ENCODE measurements at places on chromosomes 7 and 10.

GRCh38 chr7:155372782-155373358 lies 75.2 kb downstream of the INSIG1 start:
- no peak for DNase-seq

DNA sequence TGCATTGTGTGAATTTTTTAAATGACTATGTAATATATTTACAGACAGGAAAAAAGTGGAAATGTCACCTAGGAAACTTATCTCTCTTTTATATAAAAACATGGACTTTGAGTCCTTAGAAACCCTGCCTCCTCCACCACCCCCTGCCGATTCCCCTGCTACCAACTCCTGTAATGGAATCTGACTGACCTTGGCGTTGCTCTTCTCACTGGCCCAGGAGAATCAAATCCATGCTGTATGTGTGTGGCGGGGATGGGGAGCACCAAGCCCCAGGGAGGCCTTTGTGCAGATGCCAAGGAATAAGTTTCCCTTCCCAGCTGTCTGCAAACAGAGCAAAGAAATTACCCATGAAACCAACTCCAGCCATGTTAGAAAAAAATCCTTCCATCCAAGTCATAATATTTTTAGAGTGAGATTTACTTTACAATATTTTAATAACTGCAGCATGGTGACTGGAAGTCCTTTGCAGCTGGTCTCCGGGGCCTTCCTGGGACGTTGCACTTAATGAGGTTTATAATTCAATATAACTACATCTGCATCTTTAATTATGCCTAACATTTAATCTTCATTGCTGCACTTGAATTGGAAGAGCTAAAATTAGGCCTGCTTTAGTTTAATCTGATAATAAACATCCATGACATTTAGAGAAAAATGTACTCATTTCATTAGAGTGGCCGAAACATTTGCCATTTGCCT lies 111.4 kb upstream of the CACUL1 start:
- no peak for DNase-seq

DNA sequence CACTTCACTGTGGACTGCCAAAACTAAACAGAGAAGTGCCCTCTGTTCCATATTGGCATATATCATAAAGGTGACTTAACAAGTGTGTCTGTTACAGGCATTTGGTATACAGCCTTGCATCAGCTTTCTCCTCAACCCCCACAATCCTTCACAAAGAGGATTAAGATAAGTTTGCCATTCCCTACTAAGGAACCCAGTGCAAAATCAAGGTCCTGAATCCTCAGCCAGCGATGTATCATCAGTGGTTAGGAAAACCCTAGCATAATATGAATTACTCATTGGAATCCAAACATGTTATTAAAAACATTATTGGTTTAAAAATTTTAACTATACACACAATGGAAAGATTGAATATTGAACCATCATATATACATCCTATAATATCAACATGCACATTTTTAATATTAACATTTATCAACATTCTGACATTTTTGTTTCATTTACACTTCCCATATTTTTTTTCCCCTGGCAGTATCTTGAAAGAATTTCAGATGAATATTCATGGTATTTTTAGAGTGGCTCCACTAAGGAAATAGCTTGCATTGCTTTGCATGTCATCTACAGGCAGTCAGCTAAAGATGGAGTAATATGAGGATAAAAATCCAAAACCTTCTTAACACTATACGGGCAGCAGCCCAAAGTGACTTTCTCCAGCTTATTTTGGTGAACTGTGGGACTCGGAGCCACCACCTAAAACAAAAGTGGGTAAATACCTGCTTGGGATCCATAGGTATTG lies 215.6 kb upstream of the CHRM2 start:
- DNase-seq: no peak

DNA sequence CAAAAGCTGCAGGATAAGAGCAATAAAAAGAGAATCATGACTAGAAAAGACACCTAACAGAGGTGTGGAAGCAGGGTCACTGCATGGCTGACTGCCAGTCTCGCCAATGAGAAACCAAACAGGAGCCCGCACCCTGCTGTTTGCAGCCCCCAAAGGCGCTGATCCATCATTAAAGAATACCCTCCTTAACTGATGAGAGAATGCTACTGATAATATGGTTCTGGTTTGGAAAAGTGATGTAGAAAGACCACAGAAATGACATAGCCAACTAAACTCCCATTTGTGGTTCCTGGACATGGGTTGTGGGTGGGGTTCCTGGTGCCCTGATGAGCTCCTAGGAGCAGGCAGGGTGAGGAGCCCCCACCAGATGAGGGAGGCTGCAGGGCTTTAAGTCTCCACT lies 207.4 kb downstream of the TNS3 start:
- no peak for DNase-seq

- DNase-seq: no peak
Measured at GRCh38 chr10:84659497-84660439, 331.4 kb downstream of the CCSER2 start.

GRCh38 chr10:83274088-83274487 lies 865.2 kb upstream of the GHITM start:
- no peak for DNase-seq

GRCh38 chr7:117997862-117998825 lies 124.9 kb upstream of the CTTNBP2 start:
- no peak for DNase-seq

DNA sequence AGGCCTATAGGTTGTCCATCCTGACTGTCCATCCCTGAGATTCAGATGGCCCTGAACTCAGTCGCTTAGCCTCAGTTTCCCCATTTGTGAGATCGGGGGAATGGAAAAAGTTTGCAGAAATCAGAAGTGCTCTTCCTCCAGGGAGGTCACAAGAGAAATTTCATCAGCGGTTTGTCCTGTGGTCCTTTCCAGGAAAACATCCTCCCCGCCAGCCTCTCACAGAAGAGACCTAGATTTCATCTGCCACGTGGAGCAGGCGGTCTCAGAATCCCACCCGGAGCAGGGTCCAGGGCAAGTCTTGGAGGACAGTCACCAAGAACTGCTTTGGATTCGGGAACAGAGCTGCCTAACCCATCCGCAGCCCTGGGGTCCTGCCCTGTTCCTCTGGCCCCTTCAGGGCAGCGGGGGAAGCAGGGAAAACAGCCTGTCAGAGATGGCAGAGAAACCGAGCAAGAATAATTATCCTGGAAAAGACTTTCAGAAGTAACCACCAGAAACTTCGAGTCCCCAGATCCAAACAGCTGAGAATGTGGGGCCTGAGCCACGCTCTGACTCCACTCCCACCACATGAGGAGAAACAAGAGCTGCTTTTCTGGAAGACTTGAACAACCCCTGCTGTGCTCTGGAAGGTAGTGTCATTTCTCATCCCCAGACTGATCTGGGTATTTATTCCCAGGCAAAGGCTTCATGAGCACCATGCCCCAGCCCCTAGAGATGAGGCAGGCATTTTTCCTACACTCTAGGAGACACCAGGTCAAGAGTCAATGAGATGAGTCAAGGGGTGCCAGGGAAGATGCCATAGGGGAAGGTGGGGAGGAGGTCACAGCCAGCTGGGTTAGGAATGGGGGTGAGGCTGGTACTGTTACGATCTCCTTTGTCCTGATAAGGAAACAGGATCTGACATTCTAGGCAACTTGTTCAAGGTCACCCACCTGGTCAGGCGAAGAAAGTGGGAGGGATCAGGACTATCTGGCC lies 1.1 kb upstream of the TNS3 start:
- DNase-seq: no peak

DNA sequence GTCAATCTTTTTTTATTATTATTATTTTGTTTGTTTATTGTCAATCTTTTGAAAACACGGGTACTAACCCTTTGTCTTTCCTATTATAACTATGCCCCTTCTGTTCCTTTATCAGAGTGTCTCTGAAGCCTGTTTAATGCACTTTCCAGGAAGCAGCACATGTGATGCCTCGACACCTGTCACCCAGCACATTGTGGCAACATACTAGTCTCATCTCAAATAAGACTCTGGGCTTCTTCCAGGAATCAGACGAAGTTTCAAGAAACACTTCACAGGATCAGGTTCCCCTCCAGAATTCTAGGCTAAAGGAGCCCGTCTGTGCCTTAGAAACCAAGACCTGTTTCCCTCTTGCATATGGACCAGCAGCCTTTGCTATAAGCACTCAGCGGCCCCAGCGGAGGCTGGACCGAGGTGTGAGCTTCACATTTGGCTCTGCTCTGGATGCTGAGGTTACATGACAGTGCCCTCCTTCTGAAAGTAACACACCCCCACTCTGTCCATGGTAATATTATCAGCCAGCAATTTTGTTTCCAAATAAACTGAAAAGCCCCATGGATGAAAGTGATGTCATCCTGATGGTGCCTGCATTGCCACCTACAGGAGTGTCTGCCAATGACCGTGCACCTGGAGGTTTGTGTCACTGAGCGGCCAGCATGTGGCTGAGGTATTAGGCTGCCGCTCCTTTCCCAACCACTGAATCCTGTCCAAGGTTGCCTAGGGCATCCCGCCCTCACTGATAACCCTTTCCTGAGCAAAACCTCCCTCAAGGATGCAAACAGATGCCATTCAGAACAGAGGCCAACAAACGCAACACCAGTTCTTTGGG lies 38.1 kb downstream of the MKI67 start:
- no peak for DNase-seq

- DNase-seq: no peak
Measured at GRCh38 chr10:88957381-88957780, 4.8 kb upstream of the ACTA2 start.

DNA sequence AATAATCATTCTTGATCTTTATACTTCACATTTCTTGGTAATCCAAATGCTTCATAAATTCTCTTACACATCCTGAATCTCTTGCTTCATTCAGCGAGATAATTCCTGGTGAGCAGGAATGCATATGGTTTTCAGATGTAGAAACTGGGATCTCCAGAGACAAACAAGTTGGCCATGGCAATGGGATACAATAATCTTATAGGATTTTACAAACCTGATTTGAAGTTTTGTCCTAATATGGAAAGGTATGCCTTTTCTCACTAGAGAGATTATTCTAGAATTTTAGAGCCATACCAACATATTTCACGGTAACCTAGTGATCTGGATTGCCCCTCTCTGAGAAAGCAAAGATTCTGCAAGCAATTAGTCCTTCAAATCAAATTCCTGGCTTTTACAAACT lies 13.1 kb upstream of the TRDMT1 start:
- no peak for DNase-seq

- no peak for DNase-seq
Measured at GRCh38 chr10:102335184-102335583, 60.3 kb upstream of the NFKB2 start.

- DNase-seq: no peak
Measured at GRCh38 chr7:18974803-18975202, 142.6 kb downstream of the TWIST1 start.

- DNase-seq: no peak
Measured at GRCh38 chr7:16669581-16669980, 23.6 kb downstream of the BZW2 start.

DNA sequence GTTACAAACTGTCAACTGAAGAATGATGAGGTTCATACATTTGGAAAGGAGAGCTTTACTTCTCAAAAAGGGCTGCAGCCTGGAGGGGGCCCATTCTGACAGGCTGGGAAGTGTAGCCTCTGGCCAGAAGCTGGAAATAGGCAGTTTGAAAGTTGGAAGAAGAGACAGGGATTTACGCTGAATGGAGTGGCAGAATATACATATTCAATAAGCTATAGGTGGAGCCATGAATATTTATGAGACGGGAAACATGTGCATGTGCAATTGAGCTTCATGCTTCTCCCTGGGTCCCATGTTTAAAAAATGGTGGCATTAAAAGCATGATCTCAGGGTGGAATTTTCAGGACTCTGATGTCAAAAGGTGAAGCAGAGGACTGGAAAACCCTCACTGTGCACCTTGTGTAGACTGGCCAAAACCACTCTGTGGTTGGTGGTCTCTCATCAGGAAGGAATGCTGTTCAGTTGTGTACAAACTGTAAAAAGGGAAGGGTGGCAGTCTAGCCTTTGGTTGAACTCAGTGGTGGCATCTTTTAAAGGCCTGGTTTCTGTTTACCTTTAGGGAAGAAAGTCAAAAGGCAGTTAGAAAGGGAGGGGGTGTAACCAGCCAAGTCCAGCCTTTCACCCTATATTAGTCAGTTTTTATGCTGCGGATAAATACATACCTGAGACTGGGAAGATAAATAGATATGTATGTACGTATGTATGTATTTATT lies 7.2 kb upstream of the ACTR3B start:
- no peak for DNase-seq

DNA sequence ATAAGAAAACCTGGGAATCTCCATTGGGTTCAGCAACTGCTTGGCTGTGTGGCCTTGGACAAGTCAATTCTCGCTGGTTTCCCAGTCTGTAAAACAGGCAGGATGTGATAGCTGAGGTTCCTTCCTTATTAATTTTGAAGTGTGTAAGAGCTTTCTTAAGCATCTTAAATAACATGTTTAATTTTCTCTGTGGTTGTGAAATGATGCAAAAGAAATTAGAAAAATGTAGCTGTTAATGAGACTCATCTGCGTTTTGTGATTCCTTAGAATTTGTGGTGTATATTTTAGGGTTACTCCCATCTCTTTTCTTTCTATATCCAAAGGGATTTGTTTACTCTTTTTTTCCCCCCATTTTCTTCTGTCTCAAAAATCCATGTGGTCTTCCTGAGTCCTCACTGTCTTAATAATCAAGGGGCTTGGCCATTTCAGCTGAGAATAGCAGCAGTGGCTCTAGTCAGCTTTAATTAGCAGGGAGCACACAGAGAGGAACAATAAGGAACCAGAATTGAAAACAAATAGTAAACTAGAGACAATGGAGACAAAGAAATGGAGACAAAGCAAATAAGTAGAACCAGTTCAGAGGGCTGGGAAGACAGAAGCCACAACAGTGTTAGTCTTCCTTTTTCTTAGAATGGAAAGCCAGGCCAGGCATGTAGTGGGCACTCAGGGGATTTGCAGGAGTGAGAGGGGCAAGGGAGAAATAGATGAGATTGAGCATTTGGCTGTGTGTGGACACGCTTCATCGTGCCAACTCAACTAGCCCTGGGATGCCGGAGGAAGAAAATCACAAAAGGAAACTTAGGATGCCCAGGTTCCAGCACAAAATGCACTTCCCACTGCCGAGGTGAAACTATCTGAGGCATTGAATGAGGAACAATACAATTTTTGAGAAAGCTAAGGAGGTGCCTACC lies 93.9 kb downstream of the CHN2 start:
- no peak for DNase-seq

DNA sequence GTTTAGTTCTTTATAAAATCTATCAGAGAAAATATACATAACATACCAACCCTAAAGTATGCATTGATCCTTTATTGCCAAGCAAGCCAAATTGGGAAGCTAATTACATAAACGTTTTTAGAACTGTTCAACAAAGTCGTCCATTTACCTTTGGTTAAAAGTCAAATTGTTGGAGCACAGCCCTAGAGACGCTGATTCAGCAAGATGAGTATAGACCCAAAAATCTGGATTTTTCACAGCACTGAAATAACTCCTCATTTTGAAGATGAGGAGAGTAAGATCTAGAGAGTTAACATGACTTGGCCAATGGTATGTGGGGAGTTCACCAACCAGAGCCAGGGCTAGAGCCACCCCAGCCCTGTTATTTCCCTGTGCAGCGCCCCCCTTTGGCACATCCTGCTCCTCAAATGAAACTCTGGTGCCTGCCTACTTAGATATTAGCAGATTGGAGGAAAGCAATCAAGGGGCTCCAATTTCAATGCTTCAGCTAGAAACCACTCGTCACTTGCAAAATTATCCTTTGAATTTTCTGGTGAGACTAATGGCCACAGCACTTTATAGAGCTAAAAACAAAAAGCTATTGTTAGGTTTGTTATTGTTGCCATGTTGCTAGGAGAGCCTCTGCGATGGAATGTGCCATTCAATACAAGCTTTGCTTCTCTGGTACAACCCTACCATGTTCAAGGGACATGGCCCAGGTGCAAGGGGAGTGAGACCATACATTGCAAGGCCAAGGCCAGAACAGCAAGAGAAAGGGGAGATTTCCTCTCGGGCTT lies 132.6 kb upstream of the ZEB1 start:
- no peak for DNase-seq

GRCh38 chr7:130008941-130009847 lies 42.0 kb downstream of the ZC3HC1 start:
- DNase-seq: no peak

GRCh38 chr10:133614830-133615580 lies 11.6 kb downstream of the FRG2B start:
- DNase-seq: no peak

Measured in activated naive CD4-positive, alpha-beta T cell treated with anti-CD3 and anti-CD28 coated beads for 36 hours (primary cell).